T-helper 2 cell treated with Interferon-gamma antibody and Interleukin-4, amounts not matched to agents 100 ng/mL and 5 ng/mL, for 36 hours (primary cell): ENCODE measurements at places on chromosomes 6 and 20. TPM values are rescaled to one million over a fixed set of nuclear protein-coding genes. Genes with fewer than 3 reads are reported as not detected.

Gene EMILIN3
- not detected in 2 replicates for total RNA-seq

Gene STMND1
- total RNA-seq = not detected in 2 replicates

Gene COQ3
- total RNA-seq = 8.3 and 9.7 TPM in 2 replicates

Gene SAMD10
- total RNA-seq = 21.8 TPM in 2 replicates

Gene FILIP1
- total RNA-seq = not detected in 2 replicates

Gene LRP11
- total RNA-seq = 2.9 and 3.4 TPM in 2 replicates

Gene CALHM5
- total RNA-seq = not detected in 2 replicates

Gene MYT1
- not detected in 2 replicates for total RNA-seq

Gene ADGRF5
- total RNA-seq = not detected in 2 replicates

Gene CLIC5
- total RNA-seq = 2.6 and 3.6 TPM in 2 replicates

Gene TBX18
- not detected in 2 replicates for total RNA-seq

Gene LST1
- 29.8 and 33.1 TPM in 2 replicates for total RNA-seq

Gene HDGFL1
- not detected in 2 replicates for total RNA-seq

Gene C6orf163
- total RNA-seq = 1.3 and 2.2 TPM in 2 replicates

Gene FAM8A1
- total RNA-seq = 7.5 and 8.1 TPM in 2 replicates

Gene TCF21
- total RNA-seq = not detected in 2 replicates
